ENCODE measurements at places on chromosomes 7 and 10. TPM values are rescaled to one million over a fixed set of nuclear protein-coding genes. Genes with fewer than 3 reads are reported as not detected.

DNA sequence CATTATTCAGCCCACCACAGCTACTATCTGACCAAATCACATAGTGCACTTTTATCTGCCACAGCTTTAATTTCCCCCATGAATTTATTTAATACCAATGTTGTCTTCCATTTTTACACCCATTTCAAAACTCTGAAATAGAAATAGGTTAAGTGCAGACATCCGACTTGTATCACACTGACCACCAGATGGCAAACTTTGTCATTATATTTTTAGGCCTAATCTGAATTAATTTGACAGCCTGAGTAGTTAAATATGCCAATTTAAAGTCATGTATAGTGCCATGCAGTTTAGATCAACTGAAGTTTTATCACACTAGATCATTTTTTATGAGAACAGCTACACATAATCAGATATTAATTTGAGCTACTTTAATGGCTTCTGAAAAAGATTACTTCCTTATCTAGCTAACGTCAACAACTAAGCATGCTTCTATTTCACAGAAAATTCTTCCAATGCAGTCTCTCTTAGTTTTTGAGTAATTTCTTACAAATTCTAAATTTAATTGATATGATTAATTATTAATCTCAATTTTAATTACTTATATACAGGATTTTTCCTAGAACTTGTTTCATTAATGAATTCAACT, 566.4 kb downstream of the GFRA1 start:
- no peak for DNase-seq

GRCh38 chr10:87861566-87861952, 1.8 kb downstream of the KLLN start:
- DNase-seq: no peak

DNA sequence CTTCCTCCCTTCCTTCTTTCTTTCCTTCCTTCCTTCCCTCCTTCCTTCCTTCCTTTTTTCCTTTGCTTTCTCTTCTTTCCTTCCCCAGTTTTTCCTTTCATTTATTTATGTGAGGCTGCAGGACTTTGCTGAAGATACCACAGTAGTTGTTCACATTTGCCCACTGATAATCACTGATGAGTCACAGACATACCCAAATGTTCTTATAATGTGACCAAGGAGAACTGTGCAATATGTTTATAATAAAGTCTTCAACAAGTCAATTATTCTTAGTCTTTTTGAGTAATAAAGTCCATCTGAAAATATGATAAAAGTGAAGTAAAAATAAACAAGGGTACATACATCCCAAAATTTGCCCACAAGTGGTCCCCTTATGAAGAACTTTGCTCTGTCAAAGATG, 159.7 kb downstream of the GNAI1 start:
- DNase-seq: no peak

Gene BICC1
- total RNA-seq: 0.08 TPM

GRCh38 chr7:95425694-95426093, 9.1 kb downstream of the PON2 start:
- no peak for DNase-seq

GRCh38 chr10:116487522-116488430, 58.0 kb upstream of the PNLIP start:
- DNase-seq: no peak

Gene SPOCK2
- total RNA-seq: 420 TPM

DNA sequence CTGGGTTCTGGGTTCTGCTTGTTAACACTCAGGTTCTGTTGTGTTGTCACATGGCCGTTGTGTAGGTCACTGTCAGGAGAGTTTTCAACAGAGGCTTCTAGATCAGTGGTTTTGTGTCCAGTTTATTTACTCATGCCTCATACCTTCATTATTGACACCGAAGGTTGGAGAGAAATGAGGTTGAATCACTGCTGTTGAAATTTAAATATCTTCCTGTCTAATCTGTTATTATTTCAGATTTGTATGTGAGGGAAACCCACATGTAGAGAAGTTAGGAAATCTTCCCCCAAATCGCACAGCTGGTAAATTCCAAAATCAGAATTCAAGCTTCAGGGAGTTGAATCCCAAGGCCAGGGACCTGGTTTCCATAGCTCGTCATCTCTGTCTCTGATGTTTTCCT, 28.3 kb upstream of the KLF6 start:
- no peak for DNase-seq

GRCh38 chr10:50421026-50421719, 169.9 kb upstream of the ASAH2 start:
- DNase-seq: peak; percentile 56

Gene SPACDR
- total RNA-seq: 4.3 TPM

Measured in activated CD4-positive, alpha-beta memory T cell treated with anti-CD3 and anti-CD28 coated beads, Interleukin-2, amount 10 ng/mL, durations not matched to agents 7 days and 5 days (primary cell).